ENCODE measurements at places on chromosomes 7 and 10.

DNA sequence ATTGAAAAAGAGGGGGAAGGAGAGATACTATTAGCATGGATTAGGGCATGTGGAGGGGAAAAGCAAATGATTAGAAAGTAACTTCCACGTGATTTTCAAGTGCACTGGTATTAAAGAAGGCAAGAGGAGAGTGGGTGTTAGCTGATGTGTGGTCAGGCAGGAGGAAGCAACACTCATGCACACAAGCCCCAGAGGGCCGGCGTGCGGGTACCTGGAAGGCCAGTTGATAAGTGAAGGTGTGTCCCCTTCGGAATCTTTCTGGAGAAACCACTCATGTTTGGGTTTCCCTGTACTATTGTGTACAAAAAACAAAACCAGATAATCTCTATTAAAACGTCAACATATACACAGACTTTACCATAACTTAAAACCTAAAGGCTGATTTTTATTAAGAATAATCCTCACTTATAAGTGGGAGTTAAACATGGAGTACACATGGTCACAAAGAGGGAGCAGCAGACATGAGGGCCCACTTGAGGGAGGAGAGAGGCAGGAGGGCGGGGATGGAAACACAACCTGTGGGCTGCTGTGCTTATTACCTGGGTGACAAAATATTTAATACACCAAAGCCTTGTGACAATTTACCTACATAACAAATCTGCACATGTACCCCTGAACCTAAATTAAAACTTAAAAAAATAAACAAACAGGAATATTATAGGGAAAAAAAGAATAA lies 98.9 kb downstream of the SVIL start:
- DNase-seq, result no peak

- DNase-seq, result no peak
Measured at GRCh38 chr7:80583901-80584300, 54.5 kb upstream of the CD36 start.

DNA sequence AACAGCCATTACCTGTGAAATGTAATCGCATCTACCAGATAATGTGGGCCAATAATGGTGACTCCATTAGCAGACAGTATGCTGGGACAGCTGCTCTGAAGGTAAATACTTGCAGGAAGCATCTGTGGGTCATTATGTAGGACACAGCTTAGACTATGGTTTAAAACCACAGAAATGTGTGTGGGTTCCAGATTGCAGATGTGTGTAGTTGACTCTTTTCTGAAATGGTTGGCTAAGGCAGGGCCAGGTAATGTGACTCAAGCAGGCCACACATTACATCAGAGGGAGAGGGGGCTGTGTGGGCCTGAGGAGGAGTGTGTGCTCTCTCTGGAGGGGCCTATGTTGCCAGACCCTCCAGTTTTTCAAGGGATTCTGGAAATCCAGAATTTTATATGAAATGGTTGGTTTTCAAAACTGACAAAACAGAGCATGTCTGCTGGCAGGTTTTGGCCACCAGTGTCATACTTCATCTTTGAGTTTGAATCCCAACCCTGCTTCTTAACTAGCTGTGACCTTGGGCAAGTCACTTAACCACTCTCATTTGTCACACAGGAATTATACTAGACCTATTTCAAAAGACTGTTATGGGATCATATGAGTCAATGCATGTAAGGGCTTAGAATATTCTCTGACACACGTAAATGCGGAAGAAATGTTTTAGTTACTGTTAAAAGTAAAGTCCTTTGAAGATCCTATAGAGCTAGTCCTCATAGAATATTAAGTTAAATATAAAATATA lies 64.5 kb downstream of the MCMBP start:
- peak; percentile 76 for DNase-seq

DNA sequence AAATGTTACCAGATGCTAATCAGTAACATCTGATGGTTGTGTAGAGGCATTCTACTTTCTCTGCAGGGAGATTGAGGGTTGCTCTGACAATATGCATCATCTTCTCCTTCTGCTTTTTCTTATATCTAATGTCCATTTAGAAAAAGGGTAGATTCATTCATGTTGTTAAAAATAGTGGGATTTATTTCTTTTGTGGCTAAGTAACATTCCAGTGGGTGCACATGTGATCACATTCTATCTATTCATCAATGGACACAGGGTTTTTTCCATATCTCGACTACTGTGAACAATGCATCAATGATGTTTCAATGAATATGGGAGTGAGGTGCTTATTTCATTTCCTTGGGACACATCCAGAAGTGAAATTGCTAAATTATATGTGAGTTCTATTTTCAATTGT lies 103.9 kb downstream of the CRPPA start:
- DNase-seq, result no peak

DNA sequence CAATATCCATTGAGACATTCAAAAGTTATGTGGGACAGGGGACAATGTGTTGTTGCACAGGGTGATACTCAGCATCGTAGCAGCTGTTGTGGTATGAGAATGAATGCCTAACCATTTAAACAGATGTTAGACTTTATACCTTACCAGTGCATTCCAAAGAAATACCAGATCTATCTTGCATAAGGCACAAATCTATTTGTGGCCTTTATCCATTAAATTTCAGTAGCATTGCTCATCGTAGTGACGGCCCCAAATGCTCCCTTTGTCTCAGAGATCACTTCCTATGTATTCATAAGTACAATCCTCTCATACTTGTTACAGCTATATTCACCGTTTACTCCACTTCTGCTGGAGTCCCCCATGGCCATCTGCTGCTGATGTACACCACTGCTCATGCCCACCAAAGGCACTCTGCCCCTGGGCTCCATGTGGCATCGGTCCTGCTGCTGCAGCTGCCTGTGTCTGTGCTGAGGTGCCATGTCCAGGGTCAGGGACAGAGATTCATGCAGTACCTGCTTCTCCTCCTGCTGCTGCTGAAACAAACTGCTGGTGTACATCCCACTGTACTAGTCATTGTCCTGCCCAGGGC lies 96.3 kb downstream of the CPED1 start:
- no peak for DNase-seq

DNA sequence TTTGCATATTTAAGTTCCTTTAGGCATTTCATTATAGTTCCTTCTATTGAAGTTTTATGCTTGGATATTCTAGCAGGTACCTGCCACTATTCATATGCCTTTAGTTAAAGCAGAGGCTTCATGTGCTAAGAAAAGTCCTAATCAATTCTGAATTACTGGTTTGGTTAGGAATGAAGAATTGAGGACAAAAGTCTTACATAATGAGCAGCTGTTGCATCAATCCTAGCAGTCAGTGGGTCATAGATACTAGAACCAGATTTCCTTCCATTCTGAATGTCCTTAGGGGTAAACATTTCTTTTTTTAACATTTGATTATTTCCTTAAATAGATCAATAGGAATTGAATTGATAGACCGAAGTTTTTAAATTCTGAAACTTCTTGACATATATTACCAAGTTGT lies 59.2 kb downstream of the CDK13 start:
- DNase-seq, result no peak

GRCh38 chr10:12902135-12902572 lies 99.4 kb downstream of the CCDC3 start:
- peak; percentile 79 for DNase-seq

- no peak for DNase-seq
Measured at GRCh38 chr7:137670222-137671064, 176.3 kb downstream of the DGKI start.

GRCh38 chr10:59358576-59358975 lies 3.8 kb downstream of the FAM13C start:
- no peak for DNase-seq

DNA sequence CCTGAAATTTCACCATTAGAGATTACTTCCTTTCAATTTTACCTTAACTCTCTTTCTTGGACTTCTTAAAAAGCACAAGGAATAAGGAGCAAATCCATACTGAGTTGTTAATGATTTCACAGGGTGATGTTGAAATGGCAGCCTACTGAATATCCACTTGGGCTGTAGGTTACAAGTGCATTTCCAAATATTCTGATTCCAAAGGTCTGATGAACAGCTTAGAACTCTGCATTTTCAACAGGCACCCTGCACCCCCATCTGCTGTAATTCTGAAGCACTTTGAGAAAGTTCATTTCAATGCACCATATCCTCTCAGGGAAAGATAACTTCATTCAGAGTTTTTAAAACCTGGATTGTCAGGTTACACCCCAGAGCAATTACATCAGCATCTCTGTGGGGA lies 368.4 kb downstream of the KCNMA1 start:
- no peak for DNase-seq

DNA sequence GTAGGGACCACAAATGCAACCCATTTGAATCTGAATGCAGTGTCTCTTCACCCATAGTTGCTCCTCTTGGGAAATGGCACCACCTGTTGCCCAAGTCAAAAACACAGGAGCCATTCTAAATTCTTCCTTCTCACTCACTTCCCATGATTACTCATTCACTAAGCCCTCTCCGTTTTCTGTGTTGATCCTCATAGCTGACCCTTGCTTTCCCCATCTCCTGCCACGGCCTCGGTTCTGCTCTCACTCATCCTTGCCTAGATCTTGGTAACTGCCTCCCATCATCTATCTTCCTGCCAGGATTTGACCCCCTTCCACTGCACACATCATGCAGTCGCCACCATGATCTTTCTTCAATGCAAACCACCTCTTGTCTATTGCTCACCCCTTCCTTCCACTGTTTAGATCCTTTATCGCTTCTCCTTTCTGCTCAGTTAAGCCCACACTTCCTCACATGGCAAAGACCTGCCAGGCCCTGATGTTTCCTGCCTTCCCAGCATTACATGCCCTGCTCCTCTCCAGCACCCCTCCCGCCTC lies 19.0 kb upstream of the CPN1 start:
- DNase-seq, result peak; percentile 19

GRCh38 chr10:66941491-66941890 lies 15.7 kb downstream of the LRRTM3 start:
- no peak for DNase-seq

DNA sequence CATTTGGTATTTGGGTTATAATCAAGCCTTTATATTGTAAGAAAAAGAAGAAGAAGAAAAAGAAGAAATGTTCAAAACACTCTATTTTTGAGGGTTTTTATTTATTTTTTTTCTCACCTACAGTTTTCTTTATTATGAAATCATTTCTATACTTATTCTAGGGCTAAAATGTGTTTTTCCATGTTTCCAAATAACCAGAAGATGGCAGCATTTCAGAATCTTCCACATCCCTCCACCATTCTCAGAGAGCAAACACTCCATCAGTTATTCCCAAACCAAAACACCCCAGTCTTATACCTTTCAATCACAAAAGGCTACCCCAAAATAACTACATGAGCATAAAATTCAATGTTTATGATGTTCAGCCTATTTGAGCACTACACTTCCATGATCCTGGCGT lies 38.7 kb upstream of the PPP1R17 start:
- DNase-seq, result no peak

- no peak for DNase-seq
Measured at GRCh38 chr7:100191775-100192174, 14.1 kb downstream of the STAG3 start.

- DNase-seq, result no peak
Measured at GRCh38 chr10:119659951-119660350, 8.8 kb downstream of the BAG3 start.

DNA sequence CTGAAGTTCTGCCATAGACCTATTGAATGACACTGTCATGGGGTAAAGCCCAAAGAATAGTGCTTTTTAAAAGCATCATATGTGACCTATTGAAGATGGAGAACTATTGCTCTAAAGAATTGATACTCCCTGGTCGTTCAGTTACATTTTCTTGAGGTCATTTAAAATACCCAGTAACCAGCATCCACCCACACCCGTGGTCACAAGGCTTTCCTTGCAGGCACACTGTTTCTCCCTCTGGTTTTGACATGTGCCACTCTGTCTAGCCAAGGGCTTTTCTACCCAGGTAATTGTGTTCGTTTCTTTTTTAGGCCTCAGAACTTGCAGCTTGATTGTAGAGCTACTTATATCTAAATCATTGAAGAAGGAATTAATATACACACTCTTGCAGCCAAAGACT lies 68.3 kb upstream of the LYZL2 start:
- no peak for DNase-seq

GRCh38 chr7:84043661-84044191 lies 150.9 kb downstream of the SEMA3A start:
- no peak for DNase-seq

DNA sequence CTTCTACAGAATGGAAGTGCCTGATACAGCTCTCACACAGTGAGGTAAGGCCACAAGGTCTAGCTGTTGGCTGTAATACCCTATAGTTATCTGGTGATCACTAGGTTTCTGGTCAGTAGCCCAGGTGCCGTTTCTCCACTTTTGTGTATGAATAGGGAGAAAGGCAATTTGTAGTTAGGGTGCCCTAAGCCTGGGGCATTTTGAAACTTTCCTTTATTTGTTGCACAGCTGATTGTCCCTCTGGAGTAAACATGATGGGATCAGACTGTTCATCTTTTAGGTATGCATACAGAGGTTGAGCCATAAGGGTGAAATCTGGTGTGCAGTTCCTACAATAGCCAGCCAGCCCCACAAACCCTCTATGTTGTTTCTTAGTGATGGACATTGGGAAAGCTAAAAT lies 112.4 kb downstream of the ANKRD26 start:
- no peak for DNase-seq

DNA sequence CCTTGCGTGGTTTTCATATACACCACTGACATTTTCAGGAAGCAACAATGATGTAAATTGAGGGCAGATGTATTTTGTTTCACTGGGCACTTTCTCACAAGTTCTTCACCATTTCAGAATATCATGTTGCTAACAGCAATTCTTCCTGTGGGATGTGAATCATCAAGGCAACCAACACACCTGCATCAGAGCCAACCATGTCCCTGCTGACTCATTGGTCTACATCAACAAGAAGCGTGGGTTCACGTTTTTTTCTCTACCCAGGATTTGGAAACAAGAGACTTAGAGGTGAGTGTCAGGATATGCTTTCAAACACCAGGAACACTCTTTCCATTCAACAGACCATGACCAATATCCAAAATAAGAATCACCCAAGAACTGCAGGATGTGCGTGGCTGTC lies 203.9 kb downstream of the TEX36 start:
- DNase-seq, result no peak

GRCh38 chr7:26275213-26275612 lies 16.4 kb upstream of the SNX10 start:
- DNase-seq, result no peak

DNA sequence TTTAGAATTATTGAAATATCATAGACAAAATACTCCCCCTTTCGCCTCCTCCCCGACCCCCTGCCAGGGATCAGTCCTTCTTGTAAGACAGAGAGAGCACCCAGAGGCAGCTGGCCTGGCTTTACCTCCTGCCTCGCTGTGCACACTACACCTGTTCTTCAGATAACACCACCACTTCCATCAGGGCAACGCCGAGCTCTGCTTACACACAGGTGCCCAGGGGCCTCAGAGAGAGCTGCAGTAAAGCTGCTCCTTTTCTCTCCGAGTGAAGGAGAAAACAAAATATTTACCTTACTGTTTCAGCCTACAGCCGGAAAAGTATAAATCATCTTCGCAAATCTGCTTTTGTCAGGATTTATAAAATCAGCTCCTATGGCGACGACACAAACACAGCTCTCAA lies 80.7 kb downstream of the HIPK2 start:
- DNase-seq, result peak; percentile 89

GRCh38 chr10:76666891-76667290 lies 970.7 kb downstream of the KCNMA1 start:
- DNase-seq, result no peak

DNA sequence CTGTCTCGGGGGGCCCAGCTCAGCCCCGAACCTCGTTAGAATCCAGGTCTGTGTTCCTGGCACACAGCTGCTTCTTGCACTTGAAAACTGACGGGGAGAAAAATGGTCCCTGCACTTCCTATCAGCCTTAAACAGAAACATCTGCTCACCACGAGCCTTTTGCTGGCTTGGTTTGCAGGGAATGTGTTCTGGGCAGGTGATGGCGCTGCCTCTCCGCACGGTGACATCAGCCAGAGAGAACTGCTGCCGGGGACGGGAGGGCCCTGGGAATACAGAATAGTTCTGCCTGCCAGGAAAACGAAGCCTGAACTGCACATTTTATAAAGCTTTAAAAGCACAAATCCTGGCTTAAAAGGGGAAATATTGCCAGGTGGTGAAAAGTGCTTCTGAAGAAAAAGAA lies 622.5 kb downstream of the TYW1 start:
- peak; percentile 4 for DNase-seq

Measured in NCI-H146 (cell line).